Fibroblast of mammary gland (primary cell): ENCODE measurements at places on chromosomes 4 and X.
A peak's percentile ranks its signal among the peaks of the same experiment; 100 is the strongest.

DNA sequence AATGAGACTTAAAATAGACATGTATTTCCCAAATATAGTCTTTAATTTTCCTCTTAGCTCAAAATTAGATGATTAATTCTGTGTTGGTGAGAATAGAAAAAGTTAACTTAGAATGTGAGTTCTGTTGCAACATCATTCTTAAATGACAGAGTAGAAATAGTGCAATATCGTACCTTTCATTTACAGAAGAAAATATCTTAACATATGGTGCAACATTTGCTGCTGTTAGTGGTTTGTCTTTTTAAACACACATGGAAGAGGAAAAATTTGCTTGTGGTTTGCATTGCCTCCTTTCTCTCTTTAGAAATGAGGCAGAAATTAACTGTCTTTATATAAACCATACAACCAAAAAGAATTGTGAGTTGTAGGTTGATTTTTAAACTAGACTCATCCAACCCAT lies 39.3 kb upstream of the FHDC1 start:
- DNase-seq: peak; percentile 20

DNA sequence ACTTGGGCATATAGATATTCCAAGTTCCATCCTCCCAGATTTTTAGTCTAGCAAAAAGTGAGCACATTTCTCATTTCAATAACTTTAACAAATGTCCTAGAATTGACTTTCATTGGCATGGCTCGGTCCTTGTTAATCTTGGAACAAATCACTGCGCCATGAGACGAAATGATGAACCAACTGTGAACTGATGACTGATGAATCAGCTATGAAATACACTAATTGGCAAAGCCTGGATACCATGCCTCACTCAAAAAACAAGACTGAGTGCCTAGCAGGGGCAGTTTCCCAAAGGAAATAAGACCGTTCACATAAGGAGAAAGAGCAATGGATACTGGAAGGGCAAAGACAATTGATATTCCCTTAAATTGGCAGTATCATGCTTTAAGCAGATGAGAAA lies 248.6 kb upstream of the VEGFC start:
- peak; percentile 84 for DNase-seq

DNA sequence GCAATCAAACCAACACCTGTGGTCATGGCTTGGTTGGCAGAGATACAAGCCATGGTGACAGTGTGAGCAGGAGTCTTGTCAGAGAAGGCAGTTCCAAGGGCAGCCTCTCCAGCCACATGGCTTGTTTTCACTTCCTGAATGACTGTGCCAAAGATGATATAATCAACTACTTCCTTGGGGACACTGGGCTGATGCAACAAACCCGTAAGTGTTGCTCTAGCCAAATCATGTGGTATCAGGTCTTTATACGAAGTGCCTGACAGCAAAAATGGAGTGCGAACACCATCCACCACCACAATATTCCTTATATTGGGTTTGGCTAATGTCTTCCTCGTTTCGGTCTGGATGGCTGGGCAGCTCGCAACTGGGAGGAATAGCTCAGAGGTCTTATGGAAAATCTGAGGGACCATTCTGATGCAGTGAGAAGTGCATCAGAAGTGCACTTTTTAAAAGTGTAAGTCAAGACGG lies 922.0 kb downstream of the NLGN4X start:
- DNase-seq: no peak

- peak; percentile 83 for DNase-seq
Measured at GRCh38 chrX:155819966-155820491, 61.1 kb upstream of the VAMP7 start.

- peak; percentile 16 for DNase-seq
Measured at GRCh38 chr4:183544109-183544508, 39.3 kb downstream of the ING2 start.
